ENCODE measurements at places on chromosomes 16 and 17. TPM values are rescaled to one million over a fixed set of nuclear protein-coding genes. Genes with fewer than 3 reads are reported as not detected.

Gene FBXW10
- total RNA-seq = 0.23 TPM

Gene CSH2
- total RNA-seq = not detected

Gene CDIPT
- 35.1 TPM for total RNA-seq

Gene DNAH9
- not detected for total RNA-seq

Gene DNAAF8
- total RNA-seq = 0.16 TPM

Gene LHX1
- total RNA-seq = not detected

All from activated CD4-positive, alpha-beta T cell treated with anti-CD3 and anti-CD28 coated beads for 36 hours (primary cell).